ENCODE measurements at places on chromosomes 4 and X.

DNA sequence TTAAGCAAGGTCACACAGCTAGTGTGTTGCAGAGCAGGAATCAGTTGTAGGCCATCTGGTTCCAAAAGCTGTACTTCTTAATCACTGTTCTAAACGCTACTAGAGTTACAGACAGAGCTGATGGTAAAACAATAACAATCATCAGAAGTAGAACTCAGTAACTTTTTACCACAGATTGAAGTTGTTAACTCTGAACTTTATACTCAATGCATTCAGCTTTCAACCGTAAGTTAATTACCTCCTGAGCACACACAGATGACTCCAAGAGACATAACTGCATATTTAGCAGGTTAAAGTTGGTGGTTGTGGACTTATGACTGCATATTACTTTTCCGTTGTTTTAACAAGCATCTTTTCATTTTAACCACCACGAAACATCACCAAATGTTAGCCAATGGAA, 127.3 kb downstream of the PRSS12 start:
- no peak for DNase-seq

GRCh38 chrX:1751781-1752180, 136.9 kb downstream of the ASMT start:
- DNase-seq: no peak

DNA sequence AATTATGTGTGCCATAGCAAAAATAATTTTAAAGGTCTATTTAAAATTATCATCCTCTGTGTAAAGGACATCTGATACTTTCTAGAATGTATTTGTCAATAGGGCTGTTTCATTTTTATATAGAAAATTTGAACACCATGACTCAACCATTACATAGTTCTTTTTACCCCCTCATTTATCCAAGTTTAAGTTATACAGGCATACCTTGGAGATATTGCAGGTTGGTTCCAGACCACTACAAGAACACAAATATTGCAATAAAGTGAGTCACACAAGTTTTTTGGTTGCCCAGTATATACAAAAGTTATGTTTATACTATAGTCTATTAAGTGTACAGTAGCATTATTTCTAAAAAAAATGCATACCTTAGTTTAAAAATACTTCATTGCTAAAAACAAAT, 130.4 kb downstream of the MSL3 start:
- DNase-seq: no peak

DNA sequence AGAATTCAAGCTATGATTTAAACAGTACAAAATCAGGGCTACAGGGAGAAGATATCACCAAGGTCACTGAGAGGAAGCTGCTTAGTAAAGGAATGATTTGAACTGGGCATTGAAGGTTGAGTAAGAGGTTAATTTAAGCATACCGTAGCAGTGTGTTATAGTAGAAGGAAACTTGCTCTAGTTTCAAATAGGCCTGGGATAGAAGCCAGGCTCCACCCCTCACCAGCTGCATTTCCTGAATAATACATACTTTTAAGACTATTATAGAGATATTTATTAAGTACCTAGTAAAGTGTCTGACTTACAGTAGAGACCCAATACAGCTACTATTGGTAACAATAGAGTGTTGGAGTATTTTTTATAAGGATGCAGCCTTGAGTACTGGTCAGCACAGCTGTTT, 118.0 kb upstream of the GLRA2 start:
- no peak for DNase-seq

GRCh38 chr4:159370286-159370685, 267.4 kb downstream of the RAPGEF2 start:
- no peak for DNase-seq

- no peak for DNase-seq
These were observed 447.1 kb downstream of the AFF2 start for GRCh38 chrX:148947399-148947975.

DNA sequence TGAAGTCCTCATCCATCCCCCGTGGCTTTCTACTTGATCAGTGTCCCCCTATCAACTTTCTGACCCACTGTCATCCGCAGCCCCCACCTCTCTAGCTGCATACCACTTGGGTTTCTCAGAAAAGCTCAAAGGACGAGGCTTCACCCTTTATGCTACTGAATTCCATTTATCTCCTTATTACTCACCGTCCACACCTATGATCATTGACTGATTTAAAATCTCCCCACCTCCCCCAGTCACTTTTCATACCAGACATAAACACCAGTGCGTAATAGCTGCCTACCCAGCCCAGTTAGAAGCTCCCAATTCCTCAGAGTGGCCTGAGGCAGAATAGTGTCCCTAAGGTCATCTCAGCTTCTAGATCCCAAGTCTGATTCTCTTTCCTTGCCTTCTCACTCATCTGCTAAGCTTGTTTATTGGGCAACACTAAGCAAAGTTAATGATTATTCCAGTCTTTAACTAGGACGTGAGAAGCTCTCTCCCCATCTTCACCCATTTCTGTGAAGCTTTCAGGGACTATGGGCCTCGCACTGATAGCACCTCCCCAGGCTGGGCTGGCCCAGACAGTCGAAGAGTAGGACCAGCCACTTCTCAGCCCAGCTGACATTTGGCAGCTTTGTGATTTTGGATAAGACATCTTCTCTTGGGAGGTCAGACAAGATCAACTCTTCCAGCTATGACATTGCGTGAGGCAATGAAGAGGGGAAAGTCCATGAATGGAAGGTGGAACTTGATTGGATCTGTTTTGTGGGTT, 7.2 kb upstream of the DDX60L start:
- DNase-seq: no peak

DNA sequence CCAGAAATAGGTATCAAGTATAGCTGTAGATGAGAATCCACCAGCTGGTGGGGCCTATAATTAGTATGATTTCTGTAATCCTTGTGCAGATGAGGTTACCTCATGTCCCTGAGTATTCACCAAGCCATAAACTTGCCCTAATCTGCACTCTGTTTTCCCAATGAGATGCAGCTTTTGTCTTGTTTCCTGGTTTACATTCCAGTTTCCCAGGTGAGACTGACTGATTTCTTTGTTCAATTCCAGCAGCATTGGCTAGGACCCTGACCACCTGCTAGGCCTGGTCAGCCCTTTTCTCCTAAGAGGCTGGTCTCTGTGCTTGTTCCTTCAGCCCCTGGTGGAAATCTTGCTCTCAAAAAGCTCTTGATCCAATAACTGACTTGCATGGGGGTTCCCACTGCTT, 44.6 kb downstream of the GABRB1 start:
- DNase-seq: no peak

GRCh38 chrX:108221301-108221864, 129.8 kb downstream of the ATG4A start:
- DNase-seq: no peak

DNA sequence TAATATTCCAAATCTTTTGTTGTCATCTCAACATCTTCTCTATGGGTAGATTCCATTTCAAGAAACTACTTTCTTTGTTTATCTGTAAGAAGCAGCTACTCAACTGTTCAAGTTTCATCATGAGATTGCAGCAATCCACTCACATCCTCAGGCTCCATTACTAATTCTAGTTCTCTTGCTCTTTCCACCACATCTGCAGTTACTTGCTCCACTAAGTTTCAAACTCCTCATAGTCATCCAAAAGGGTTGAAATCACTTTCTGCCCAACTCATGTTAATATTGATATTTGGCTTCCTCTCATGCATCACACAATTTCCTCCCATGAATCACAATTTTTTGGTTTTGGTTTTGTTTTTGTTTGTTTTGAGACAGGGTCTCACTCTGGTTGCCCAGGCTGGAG, 35.7 kb downstream of the ADH5 start:
- DNase-seq: no peak

DNA sequence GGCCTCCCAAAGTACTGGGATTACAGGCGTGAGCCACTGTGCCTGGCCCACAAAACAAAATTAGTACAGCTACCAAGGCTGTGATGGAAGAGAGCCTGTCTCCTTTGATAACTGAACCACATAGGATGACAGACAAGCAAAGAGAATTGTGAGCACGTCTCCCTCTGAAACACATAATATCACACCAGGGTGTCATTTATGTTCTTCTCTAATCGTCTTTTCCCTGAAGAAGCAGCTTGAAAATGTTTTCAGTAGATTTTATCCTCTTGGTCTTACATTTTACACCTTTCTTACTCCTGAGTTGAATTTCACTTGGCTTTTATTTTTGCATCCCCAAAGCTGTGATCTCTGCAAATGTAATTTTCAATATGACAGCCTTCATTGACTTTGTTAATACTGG, 67.8 kb downstream of the TENM3 start:
- no peak for DNase-seq

- DNase-seq: no peak
These were observed 1.4 kb downstream of the TREX2 start for GRCh38 chrX:153444333-153445011.

GRCh38 chrX:109830157-109830703, 97.2 kb upstream of the ACSL4 start:
- no peak for DNase-seq

- DNase-seq: no peak
These were observed 598.4 kb upstream of the FTHL17 start for GRCh38 chrX:31670245-31670644.

- DNase-seq: no peak
These were observed 243.6 kb upstream of the GPRIN3 start for GRCh38 chr4:89551191-89551590.

DNA sequence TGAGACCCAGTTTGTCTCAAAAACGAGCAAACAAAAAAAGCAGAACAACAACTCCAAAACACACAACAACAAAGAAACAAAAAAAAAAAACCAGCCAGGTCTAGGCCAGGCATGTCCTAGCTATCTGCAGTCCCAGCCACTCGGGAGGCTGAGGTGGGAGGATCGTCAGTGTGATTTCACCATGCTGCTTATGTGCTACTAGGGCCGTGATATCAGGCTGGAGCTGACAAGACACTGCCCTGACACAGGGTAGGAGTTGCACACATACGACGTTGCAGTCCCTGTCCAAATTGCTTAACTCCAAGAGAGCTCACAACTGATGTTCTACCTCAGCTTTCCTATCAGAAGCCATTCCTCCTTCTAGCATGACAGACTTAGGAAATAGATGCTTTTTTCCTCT, 204.9 kb downstream of the AASDH start:
- DNase-seq: no peak

DNA sequence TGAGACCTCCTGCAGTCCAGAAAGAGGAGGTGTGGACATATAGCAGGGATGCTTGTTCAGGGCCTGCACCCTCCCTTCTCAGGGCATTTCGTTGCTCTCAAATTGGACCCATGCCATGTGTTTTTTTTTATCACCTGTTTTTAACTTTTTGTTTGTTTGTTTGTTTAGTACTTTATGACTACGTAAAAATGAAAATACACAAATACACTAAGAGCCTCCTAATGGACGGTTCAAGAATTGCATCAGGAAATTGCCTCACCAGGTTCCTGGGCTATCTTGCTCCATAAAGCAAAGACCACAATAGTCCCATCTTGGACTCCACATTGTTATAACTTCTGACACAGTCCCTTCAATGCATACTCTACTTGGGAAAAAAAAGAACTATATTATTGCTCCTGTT, 1685.9 kb upstream of the TENM3 start:
- no peak for DNase-seq

GRCh38 chr4:94567811-94568210, 116.1 kb downstream of the PDLIM5 start:
- no peak for DNase-seq

GRCh38 chr4:62226082-62226481, 1026.0 kb downstream of the ADGRL3 start:
- DNase-seq: no peak

GRCh38 chr4:21203416-21203815, 503.2 kb downstream of the PACRGL start:
- no peak for DNase-seq

DNA sequence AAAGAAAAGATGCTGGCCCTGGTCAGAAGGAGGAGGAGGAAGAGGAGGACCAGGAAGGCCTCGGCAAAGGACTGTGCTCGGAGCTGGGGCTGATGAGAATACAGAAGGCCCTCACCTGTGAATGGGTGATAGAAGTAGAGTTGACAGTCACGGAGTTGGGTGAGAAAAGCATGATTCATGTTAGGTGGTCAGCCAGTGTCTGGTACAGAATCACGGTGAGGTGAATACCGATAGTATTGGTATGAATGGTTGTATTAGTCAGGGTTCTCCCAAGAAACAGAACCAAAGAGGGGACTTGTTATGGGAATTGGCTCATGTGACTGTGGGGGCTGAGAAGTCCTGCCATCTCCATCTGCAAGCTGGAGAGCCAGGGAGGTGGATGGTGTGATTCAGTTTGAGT, 32.5 kb upstream of the FAM156A start:
- no peak for DNase-seq

- no peak for DNase-seq
These were observed 14.6 kb downstream of the PLP1 start for GRCh38 chrX:103791228-103791627.

DNA sequence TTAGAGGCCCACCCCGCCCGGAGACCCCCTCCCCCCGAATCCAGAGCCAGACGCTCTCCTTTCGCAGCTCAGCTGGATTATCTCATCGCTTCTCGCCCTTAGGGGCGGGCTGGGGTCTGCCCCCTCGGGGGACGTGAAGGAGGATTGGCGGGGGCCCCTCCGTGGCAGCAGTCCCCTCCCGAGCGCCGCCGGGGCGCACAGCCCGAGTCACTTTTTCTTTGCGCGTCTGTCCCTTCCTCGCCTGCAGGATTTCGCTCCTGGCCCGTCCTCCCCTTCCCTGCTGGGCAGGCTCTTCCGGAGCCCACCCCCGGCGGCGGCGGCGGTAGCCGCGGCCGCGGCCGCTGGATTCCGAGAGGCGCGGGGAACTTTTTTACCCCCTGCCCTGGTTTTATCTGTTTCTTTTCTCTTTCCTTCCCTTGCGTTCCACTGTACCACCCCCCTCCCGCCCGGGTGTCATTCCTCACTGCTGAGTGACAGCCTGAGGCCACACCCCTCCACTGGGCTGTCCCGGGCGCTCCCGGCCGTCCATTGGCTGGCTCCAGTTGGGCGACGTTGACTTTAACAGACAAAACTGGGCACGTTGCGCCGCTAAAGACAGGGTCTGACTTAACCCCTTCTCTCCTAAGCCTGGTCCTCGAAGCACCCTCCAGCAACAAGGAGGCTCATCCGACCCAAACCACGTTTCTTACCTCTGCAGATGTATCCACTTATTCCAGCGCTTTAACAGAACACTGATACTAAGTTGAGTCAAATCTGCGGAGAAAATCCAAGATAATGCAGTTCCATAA, 492 bp upstream of the NKX3-2 start:
- DNase-seq: peak; percentile 72

- DNase-seq: no peak
These were observed 78.7 kb downstream of the PPARGC1A start for GRCh38 chr4:23811161-23811560.

DNA sequence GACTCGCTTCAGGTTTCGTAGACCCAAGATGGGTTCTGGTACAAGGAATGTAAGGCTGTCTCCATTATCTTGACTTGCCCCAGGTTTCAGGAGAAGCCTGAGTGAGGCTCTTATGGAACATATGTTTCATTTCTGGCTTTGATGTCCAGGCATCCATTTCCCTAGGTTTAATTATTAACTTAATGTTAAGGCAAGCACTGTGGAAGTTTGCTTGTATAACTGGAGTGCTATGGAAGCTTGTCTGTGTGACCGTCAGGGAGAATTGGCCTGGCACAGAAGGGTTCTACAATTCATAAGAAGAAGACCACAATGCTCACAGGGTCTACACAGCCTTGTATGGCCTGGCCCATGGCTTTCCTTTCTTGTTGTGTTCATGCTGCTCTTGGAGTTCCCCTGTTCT, 47.2 kb upstream of the PPP1R2C start:
- no peak for DNase-seq

Data from D721Med (cell line).